ENCODE measurements at places on chromosomes 11 and 22.

DNA sequence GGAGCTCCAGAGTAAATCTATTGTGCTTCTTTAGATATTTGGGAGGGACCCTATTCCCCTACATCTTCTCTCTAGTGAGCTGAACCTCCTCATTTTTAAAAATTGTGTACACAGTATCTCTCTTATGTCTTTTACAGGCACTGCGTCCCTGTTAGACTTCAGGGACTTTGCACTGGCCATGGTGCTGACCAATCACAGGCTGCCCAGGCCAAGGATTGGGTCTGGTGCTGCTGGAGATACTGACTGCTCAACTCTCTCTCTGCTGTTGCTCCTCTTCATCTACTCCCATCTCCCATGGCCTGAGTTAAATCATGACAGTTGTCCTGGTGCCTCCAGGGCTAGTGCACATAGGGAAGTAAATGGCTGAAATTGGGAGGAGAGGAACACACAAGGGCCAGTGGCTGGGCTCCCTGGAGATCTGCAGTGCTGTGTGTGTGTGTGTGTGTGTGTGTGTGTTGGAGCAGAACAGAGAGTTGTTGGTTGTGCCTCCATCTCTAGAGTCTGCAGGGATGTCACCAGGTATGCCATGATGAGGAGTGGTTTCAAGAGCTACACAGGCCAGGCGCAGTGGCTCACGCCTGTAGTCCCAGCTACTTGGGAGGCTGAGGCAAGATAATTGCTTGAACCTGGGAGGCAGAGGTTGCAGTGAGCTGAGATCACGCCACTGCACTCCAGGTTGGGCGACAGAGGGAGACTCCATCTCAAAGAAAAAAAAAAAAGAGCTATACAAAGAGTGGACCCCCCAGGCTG is 155.3 kb downstream of the ST3GAL4 start:
- no peak for DNase-seq

DNA sequence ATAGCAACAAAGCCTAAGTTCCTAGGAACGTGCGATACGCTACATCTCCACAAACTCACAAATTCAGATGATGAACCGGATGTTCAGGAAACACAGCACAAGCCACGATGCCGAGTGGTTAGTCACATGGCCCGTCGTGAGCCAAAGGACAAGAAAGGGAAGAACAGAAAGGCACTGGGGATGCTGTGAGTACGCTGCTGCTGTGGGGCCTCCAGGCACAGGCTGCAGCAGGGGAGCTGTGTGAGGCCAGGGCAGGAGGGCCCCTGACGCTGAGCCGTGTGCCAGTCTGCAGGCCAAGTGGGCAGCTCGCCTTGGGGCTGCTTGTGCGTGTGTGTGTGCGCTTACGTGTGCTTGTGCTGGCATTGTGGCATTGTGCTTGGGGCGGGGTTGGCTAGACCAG is 89.4 kb downstream of the CTTN start:
- DNase-seq: no peak

DNA sequence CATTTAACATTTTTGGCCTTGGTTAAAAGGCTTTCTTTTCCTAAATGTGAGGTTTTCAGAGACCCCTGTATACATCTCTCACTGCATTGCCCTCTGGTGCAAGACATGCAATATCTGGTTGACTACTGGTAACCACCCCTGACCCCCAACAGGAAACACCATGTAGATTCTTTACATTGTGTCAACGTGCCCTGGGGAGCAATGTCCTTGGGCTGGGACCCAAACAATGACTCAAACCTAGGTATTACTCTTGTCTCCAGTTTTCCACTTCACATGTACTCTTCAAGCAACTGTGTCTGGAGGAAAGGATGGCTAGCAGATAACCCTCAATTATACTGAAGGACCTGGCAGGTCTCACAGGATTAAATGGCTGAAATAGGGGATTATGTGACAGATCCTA is 1.1 kb upstream of the GPR83 start:
- DNase-seq: no peak

DNA sequence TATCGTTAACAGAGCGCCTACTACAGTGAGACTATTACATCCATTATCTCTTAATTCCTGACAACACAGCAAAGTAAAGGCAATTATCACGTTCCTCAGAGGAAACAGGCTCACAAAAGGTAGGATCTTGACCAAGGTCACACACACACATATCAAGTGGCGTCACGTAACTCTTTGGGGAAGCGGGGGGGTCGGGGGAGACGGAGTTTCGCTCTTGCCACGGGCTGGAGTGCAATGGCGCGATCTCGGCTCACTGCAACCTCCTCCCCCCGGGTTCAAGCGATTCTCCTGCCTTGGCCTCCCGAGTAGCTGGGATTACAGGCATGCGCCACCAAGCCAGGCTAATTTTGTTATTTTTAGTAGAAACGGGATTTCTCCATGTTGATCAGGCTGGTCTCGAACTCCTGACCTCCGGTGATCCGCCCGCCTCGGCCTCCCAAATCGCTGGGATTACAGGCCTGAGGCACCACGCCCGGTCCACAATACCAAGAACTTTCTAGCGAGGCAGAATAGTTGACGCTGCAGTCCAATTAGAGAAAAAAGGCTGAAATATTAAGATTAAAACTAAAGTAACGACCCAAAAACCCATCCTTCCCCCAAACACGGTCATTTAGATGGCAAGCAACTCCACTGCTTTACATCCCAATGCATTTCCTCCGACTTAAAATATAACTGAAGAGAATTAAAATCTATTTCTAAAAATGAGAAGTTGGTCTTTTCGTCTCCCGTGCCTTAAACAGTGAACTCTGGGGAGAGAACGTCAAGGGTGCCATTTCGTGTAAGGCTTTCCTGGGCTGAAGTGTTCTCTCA is 1.2 kb downstream of the DDX17 start:
- DNase-seq: no peak

DNA sequence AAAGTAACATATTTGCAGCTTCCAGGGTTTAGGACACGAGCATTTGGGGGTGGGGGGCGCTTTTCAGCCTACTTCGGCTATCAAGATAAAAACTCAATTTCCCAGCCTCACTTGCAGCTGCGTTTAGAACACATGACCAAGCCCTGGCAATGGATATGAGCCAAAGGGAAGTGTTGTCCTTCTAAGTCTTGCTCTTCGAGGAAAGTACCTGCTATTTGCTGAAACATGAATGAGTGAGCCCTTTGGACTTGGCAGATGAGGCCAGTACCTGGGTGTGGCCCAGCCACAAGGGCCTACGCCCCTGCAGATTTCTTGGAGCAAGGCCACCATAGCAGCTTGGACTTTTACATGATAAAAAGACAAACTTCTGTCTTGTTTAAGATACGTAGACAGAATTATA is 60.2 kb upstream of the SORL1 start:
- DNase-seq: no peak

Data from occipital lobe (tissue), 3 donors.